ENCODE measurements at places on chromosomes 7 and 10.

- DNase-seq: no peak
Measured at GRCh38 chr7:98733036-98733435, 116.0 kb downstream of the NPTX2 start.

DNA sequence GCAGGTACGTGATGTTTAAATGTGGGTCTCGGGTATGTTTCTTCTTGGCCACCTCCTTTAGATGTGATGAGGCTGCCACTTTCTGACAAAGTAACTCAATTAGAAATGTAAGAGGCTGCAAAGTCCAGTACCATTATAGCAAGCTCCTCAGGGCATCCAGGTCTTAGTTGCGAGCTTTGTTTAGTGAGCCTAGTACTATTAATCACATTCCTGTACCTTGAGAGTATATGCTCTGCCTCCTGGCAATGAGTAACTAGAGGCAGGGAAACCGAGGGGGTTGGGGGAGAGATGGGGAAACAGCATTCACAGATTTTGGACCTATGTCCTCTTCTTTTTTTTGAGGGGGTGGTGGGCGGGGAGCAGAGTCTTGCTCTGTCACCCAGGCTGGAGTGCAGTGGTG is 131.8 kb downstream of the GFRA1 start:
- no peak for DNase-seq

DNA sequence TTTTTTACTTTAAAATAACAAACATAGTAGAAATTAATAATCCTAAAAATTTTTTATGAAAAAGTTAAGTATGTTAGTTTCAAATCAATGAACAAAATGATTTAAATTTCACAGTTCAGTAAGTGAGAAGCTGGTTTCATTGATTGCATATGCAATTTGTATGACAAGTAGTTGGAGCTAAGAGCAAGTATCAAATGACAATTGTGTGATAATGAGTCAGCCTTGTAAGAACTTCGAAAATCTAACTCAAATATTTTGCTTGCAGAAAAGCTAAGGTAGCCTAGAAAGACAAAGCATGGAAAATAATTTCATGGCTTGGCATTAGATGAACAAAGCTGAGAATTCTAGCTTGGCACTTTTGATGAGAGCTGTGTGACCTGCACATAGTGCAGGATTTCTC is 111.5 kb downstream of the HDAC9 start:
- no peak for DNase-seq

DNA sequence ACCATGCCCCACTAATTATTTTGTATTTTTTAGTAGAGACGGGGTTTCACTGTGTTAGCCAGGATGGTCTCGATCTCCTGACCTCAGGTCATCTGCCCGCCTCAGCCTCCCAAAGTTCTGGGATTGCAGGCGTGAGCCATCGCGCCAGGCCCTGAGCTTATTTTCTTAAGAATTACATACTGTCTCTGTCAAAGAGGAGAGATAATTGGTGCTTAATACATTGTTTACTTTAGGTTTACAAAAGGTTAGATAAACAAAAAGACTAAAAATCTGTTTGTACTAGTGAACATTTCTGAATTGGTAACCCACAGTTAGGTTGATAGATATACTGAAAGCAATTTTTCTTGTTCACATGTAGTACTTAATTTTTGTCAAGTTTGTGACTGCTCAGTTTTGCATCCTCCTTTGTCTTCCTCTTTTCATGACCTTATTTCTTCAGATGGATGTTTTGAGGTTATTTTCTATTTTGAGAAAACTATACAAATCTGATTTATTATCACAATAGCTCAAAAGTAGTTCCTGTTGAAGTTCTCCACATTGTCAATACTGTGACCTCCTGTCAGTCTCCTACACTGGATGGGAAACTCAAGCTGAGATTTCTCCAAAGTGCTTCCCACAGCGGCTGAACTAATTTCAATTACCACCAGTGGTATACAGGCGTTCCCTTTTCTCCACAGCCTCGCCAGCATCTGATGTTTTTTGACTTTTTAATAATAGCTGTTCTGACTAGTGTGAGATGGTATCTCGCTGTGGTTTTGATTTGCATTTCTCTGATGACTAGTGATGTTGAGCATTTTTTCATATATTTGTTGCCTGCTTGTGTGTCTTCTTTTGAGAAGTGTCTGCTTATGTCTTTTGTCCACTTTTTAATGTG is 22.5 kb downstream of the HHEX start:
- no peak for DNase-seq

- DNase-seq: no peak
Measured at GRCh38 chr7:46315891-46316290, 394.8 kb upstream of the IGFBP3 start.

GRCh38 chr10:3948843-3949242 is 163.8 kb upstream of the KLF6 start:
- DNase-seq: peak; percentile 90
